Stimulated activated CD4-positive, alpha-beta T cell treated with anti-CD3 and anti-CD28 coated beads, Interleukin-4, amount 100 ng/mL, for 1 hour (primary cell): ENCODE measurements at places on chromosomes 1 and 21.

DNA sequence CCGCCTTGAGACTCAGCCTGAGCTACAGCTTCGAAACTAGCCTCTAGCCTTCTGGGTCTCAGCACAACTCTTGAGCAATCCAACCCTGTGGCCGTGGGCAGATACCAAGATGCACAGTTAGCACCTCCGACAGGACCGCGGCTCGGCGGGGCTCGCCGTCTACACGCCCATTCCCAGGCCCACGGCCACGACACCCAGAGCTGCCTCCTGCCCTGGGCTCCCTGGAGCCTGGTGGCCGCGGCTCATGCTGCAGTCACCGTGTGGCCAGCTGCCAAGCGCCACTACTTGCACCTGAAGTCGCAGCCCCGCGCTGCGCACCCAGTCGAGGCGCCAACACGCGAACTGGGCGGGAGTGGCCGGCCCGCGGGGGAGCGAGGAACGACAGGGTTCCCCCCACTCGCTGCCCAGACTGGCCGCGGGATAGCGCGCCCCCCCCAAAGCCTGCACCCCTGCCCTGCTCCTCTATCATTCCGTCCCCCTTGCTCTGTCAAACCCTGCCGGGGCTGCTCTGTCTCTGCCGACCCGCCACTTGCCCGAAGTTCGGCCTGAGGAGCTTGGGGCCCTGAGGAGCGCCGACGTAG, 729 bp upstream of the CDCA8 start:
- peak; percentile 30 for DNase-seq

DNA sequence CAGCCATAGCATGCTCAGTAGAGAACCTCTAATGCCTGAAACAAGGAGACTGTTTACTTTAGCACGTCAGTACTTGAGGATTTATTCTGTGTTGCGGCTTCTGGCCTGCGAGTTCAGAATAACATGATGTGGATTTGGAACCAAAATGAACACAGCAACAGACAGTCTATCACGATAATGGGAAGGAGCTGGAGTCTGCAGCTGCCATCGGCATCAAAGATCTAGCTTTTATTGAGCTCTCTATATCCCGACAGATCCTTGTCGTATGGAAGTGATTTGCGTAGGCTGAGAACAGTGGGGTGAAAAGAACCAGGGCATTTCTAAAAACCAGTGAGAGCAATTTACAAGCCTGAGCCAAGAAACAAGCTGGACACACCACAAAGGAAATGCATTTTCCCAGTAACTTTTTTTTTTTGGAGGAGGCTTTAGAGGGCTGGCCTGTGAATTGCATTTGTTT, 294.2 kb downstream of the KIF26B start:
- no peak for DNase-seq

GRCh38 chr1:72177711-72178110, 104.6 kb downstream of the NEGR1 start:
- no peak for DNase-seq

- no peak for DNase-seq
Observed at GRCh38 chr1:192065087-192065486, 93.2 kb upstream of the RGS18 start.

- DNase-seq = no peak
Observed at GRCh38 chr1:183877053-183877720, 72.3 kb downstream of the RGL1 start.

GRCh38 chr1:238061967-238062613, 171.4 kb upstream of the ZP4 start:
- DNase-seq = no peak

DNA sequence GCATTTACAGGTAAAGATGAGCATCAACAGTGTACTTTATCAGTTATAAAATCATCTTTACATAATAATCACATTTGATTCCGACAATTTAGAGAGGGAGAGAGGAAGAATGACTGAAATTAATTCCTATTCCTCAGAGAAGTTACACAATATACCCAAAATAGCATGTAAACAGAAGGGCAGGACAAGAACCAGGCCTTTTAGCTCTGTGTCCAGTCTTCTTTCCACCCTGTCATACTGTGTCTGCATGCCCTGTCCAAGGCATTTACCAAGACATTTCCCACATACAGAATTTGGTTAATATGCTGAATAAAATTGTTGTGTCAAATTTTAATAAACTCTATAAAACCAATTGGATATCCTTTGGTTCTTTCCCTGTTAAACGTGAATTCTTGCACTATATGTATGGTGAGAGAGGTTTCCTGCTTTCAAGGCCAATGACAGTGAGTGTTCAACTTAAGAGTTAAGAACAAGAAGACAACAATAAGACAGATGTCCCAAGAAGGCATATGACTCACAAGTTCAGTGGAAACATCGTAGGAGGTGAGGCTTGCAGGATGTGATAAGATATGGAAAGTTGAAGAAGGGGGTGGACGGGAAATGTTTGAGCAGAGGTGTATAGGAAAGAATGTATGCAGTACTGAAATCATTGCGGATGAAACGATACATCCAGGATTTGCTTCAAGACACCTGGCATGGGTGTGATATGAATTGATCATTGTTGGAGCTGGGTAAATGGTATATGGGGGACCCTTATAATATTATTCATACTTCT, 20.8 kb downstream of the LRRC8B start:
- no peak for DNase-seq

- no peak for DNase-seq
Observed at GRCh38 chr1:246095443-246095842, 411.6 kb downstream of the SMYD3 start.

DNA sequence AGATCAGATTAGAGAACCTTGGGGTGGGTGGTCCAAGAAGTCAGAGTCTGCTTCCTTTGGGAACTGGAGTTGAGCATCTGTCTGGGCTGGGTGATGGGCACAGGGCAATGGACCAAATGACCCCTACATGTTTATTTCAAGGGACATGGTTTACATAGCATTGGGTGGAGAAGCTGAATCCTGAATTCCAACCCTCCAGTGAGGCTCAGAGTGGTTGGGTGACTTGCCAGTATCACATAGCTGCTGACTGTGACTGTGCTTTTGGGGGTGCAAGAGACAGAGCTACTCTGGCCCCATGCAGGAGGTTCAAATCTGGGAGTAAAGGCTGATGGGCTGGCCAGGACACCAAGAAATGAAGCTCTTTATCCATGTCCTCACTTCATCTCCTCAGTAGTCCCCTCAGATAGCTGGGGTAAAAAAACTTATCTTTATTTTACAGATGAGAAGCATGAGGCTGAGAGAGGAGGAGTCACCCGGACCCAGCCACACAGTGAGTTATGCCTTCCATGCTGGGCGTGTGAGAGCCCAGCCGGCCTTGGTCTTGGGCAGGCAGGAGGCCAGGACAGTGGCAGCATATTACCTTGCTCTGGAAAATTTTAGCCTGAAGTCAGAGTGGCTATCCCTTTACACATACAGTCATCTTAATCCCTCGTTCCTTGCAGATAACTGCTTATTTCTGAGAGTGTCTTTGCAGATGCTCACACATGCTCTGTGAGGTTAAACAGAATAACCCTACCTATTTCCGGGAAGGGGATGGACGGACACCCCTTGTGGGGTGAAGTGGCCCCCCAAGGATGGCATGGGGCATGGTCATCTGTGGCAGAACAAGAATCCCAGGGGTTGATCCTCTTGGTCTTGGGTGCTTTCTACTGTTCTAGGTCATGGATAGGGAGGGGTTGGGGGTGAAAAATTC, 2.8 kb upstream of the SERINC2 start:
- no peak for DNase-seq

- no peak for DNase-seq
Observed at GRCh38 chr1:241172486-241172885, 184.5 kb downstream of the RGS7 start.

GRCh38 chr1:110615548-110616130, 9.5 kb upstream of the KCNA2 start:
- peak; percentile 49 for DNase-seq

DNA sequence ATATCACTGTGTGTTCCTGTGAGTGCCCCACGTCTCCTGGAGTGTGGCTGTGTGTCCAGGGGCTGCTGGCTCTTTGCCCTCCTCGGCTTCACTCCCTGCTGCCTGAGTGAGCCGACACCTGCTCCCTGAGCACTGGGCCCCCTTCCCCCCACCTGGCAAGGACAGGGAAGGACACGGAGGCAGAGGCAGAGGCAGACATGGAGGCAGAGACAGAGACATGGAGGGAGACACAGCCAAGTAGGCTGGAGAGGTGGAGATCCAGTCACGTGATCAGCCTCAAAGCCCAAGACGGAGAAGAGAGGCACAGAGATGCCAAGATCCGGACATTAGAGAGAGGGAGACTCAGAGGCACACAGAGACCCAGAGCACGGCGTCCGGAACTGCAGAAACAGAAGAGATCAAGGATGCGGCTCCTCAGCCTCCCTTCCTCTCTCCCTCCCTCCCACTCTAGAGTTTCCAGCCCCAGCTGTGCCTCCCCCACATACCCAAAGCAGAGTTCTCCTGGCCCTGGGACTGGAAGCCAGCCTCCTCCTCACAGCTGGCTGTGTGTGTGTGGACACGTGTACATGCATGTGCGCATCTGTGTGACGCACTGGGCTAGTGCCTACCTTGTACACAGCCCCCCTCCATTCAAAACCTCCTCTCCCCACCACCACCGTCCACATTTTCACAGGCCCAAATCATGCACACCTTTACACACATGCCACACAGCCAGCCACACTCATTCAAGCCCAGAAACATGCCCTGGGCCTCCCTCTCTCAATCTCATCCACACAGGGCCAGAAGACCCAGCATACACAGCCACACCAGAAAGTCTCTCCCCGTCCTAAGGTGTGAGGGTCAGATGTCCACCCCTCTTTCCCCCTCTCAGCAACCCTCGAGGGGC, 39.1 kb upstream of the WASF2 start:
- no peak for DNase-seq

GRCh38 chr1:165006831-165007230, 349.7 kb downstream of the LMX1A start:
- no peak for DNase-seq

DNA sequence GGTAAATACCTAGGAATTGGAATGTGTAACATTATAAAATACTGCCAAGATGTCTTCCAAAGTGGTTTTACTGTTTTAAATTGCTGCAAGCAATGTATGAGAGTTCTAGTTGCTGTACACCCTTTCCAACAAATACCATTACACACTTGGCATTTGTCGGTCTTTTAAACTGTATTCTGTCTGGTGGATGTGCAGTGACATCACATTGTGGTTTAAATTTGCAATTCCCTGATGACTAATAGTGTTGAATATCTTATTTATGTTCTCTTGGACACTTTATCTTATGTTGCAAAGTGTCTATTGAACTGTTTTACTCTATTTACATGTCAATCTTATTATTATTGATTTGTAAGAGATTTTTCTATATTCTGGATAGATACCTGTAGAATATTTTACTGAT, 561.2 kb upstream of the B3GALT2 start:
- no peak for DNase-seq

GRCh38 chr1:155064111-155064831, 731 bp downstream of the EFNA4 start:
- DNase-seq = peak; percentile 22

DNA sequence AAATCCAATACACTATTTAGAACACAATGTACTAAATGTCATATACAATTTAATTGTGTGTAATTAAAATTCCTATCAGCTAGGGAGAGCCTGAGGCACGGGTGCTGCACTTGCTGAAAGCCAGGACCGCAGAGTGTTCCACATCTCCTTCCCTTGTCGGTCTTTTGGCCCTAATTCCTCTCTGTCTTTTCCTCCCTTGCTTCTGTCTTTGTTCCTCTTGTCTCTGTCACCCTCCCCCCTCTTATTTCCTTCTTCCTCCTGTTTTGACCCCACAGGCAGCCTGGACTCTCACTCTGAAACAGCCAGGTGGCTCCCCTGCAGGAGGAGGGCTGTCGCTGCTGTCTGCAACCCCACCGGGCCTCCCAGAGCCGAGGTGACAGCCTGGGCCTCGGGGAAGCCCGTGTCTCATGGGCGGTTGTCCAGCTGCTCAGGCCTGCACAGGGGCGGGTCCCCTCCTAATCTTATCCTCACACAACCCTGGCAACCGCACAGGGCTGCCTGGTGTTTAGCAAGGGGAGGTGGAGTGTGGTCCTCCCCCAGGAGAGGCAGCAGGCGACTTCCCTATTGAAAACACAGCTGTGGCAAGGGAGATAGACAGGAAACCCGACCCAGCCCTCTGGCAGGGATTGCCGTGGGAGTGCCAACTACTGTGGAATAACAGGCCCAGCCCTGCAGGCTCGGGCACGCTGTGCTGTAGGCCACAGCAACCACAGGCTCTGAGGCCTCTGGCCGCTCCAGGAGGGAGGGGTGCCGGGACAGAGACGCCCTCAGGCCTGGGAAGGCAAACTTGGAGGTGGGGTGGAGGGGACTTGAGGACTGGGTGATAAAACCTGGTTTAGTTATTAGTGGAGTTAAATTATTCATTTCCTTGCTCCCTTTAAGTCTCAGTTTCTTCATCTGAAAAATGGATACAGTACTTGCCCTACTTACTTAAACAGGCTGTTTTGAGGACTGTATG, 68.8 kb upstream of the WDR26 start:
- DNase-seq = no peak

- DNase-seq = no peak
Observed at GRCh38 chr1:50027794-50028193, 4.0 kb upstream of the AGBL4 start.

GRCh38 chr1:1529321-1529720, 11.1 kb downstream of the TMEM240 start:
- DNase-seq = no peak

- no peak for DNase-seq
Observed at GRCh38 chr1:112614460-112615065, 4.4 kb downstream of the ST7L start.
